KBM-7 (cell line): ENCODE measurements at places on chromosomes 4 and X.

DNA sequence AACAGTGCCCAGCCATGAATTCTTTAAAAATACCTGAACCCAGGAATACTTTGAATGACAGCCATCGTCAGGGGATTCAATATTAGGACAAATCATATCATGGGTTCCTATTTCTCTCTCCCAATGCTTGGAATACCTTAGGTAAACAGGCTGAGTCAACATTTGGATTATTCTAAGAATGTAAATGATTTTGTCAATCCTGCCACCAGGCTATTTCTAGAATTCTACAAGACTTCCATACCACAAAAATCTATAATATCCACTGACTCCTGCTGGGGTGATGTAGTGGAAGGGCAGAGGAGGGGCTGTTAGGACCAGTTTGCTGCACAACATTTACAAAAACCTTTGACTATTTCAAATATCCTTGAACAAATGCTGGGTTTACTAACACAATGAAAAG lies 65.2 kb downstream of the IGFBP7 start:
- DNase-seq, result no peak

GRCh38 chrX:10172877-10173276 lies 16.1 kb downstream of the CLCN4 start:
- no peak for DNase-seq

GRCh38 chrX:13761606-13762414 lies 27.3 kb downstream of the OFD1 start:
- no peak for DNase-seq

GRCh38 chr4:149238097-149238496 lies 577.5 kb downstream of the IQCM start:
- no peak for DNase-seq

GRCh38 chr4:15010038-15010585 lies 7.8 kb downstream of the CPEB2 start:
- DNase-seq, result no peak

- DNase-seq, result no peak
These were observed 19.4 kb downstream of the HMGB2 start for GRCh38 chr4:173314715-173315114.

GRCh38 chrX:103518571-103518970 lies 718 bp downstream of the RAB40A start:
- DNase-seq, result no peak

DNA sequence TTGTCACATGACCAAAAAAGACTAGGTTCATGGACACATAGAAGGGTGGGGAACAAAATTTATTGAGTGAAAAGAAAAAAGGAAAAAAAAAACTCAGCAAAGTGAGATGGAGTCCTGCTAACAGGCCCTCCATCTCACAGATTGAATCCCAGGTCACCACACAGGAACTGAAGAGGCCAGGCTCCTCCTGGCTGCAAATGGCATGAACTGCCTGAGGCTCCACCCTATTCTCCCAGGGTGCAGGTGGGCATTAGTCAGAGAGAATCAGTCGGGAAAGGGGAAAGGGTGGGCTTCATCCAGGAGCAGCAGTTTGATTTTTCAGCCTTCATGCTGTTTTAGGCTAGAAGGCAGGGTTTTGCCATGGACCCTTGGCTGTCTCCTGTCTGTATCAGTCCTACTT lies 128.5 kb upstream of the GRID2 start:
- DNase-seq, result no peak

GRCh38 chr4:32215277-32215676 lies 1495.1 kb downstream of the PCDH7 start:
- DNase-seq, result no peak
